Nucleus accumbens (tissue), 56 donors: ENCODE measurements at places on chromosomes 2 and 18.

DNA sequence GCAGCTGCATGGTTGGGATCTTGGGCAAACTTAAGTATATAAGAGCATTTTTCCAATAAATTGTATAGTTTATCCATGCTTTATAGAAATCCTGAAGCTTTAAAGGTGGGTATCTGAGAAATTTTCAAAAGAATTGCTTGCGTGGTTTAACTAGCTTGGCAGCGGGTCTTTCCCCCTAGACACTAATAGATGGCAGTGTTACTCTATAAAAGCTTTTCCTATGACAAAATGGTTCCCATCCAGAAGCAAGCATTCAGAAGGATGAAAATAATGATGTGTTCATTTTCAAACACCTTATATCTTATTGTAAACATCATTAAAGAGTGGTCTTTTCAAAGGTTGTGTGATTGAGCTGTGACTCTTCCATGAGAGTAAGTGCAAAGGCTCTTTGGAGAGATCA, 45.9 kb downstream of the KDM3A start:
- DNase-seq = no peak

GRCh38 chr2:149908726-149909683, 321.4 kb upstream of the MMADHC start:
- DNase-seq = no peak

- DNase-seq = no peak
Measured at GRCh38 chr2:136319237-136319636, 201.3 kb upstream of the CXCR4 start.

GRCh38 chr18:67475673-67476072, 40.8 kb downstream of the DSEL start:
- DNase-seq = no peak

GRCh38 chr2:108367561-108368175, 10.1 kb upstream of the SULT1C4 start:
- no peak for DNase-seq

DNA sequence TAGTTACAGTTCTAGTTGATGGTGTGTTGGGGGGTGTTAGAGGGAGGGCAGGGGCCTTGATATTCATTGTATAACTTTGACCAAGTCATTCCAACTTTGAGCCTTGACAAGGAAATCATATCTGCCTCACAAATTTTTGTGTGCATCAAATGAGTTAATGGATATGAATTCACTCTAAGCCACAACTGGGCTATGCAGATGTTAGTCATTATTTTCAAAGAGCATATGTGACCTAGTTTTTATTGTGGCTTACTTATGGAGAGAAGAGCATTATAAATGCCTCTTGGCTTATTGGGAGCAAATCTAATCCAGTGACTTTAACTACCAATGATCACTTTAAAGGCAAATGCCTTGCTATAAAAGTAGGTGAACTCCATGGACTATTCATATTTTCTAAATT, 250.2 kb downstream of the LPIN1 start:
- no peak for DNase-seq

DNA sequence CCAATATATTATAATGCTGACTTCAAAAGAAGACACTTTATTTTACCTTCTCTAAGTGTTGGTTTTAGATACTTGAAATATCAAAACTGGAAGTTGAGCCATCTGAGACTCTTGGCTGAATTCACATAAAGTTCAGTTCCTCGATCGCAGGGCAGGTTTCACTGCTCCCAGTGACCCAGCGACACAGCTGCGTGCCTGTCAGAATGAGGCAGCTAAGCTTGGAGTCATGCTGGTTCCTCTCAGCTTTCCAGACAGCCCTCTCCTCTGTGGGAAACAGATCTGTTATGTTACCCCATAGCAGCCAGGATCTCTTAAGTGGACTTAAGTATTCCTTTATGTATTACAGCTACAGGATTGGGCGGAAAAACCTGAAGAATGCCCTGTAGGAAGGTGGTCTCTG, 142.8 kb upstream of the ALPP start:
- no peak for DNase-seq

- DNase-seq = no peak
Measured at GRCh38 chr2:107337209-107337898, 451.4 kb upstream of the ST6GAL2 start.

- DNase-seq = no peak
Measured at GRCh38 chr2:147636238-147636882, 208.5 kb upstream of the ACVR2A start.

DNA sequence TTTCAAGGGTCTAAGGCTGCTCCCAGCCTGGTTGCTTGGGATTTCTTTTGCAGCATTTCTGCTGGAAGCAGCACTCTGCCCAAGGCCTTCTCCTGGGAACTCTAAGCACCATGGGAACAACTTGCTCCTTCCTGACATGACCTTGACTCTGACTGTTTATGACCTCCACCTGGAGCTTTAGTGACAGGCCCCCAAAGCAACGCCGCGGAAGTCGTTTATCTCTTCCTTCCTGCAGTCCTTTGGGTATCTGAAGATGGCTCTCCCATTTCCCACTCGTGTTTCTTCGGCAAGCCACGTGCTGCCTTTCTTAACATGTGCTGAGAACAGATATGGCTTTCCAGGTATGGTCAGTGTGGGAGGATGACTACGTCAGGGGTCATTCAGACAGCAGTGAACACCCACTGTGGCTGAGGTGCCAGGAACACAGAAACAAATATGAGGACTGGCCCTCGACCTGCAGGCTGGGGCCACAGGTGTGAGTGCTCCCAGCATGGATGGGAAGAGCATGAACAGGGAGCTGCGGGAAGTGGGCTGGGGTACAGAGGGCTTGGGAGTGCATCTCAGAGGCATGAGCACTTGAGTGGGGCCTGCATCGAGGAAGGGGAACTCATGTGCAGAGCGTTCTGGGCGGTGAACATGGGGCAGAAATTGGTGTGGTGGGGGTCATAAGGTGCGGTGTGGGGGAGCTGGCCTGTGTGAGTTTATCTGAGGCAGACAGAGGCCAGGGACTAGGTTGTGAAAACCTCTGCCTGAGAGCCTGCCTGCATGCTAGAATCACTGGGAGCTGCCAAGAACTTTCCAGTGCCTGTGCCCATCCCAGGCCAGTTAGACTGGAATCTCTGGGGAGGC, 140.5 kb downstream of the TSN start:
- no peak for DNase-seq

DNA sequence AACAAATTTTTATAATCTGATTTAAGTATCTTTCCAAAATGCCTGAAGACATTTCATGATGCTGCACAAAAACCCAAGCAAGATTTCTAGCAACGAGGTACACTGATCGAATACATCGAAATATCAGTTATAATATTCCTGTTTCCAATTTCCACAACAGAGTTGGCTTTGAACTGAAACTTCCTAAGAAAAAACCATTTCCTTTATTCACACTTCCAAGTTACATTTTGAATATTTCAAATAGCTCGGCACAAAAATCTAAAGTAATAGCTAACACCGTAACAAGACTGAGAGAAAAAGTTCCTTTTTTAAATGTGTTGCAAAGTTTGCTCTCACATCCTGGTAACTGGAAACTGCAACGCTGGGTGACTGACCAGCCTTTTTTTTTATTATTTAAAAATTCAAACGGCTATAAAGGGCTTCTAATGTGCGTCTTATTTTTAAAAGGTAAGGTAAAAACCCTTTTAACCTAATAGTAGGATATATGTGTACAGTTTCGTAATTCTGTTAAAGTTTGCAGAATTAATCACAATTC, 1.7 kb downstream of the HNRNPLL start:
- DNase-seq = no peak

- no peak for DNase-seq
Measured at GRCh38 chr2:178517496-178517895, 37.2 kb downstream of the PLEKHA3 start.

GRCh38 chr2:142174176-142174575, 43.4 kb upstream of the LRP1B start:
- DNase-seq = no peak

GRCh38 chr2:9010866-9011265, 7.4 kb upstream of the MBOAT2 start:
- DNase-seq = no peak

GRCh38 chr18:33735428-33735827, 157.4 kb downstream of the ASXL3 start:
- no peak for DNase-seq

- DNase-seq = no peak
Measured at GRCh38 chr2:2791031-2791430, 460.0 kb upstream of the MYT1L start.

- DNase-seq = no peak
Measured at GRCh38 chr2:169975221-169975620, 148.0 kb downstream of the UBR3 start.

DNA sequence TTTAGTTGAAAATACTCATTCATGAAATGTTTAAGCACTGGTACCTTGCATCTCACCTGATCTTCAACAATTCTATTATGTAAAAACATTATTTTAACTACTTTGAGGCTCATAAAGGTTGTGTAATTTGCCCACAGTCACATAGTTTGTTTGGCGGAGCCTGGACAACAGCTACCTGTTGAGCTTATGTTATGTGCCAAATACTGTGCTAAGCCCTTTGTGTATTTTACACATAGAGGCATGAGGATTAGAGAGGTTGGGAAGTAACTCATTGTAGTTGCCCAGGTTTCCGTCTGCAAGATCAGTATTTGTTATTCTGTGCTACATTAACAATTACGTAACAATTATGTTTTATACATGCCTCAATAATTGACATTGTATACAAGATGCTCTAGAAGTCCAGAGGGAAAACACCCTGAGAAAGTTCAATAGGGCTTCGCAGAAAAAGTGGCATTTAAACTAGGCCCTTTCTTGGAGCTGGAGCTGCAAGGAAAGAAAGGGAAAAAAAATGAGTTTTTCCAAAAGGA, 80.4 kb downstream of the BOLA3 start:
- no peak for DNase-seq

GRCh38 chr2:190382851-190383250, 25.3 kb upstream of the MFSD6 start:
- peak; percentile 8 for DNase-seq

DNA sequence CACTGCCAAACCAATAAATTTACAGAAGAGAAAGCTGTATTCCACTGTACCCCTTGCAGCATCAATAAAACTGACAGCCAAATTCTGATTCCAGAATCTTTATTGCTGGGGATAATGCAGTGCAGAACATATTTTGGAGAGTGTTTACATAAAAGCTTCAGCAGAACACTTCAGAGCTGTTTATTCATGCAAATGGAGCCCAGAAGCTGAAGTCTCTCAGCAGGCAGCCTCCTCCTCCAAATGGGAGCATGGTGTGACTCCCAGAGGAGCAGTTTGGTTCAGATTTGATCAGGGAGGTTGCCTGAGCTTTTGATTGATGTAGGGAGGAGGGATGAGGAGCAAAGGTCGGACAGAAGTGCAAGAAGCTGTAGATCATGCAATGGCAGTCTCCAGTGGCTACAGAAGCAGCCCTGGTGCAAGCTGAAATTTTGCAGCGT, 22.4 kb downstream of the LHCGR start:
- DNase-seq = no peak

GRCh38 chr2:9590641-9591040, 35.0 kb upstream of the ADAM17 start:
- no peak for DNase-seq

- DNase-seq = peak; percentile 34
Measured at GRCh38 chr18:45449418-45450227, 165.7 kb upstream of the SLC14A2 start.

DNA sequence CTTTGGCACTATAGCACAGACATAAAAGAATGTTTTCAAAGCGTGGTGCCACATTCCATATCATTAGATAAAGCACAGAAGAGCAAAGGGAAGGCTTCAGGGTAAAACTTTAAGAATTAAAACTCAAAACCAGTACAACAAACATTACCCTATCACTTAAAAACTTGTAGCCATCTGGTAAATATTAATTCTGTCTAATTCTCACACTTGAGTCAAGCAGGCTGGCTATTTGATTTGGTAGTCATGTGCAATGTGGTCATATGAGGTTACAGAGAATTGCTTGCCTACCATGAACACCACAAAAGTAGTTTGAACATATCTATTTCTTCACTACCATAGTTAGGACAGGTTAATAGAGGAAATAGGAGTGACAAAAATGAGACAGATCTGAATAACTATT, 244.9 kb downstream of the IRS1 start:
- DNase-seq = no peak

DNA sequence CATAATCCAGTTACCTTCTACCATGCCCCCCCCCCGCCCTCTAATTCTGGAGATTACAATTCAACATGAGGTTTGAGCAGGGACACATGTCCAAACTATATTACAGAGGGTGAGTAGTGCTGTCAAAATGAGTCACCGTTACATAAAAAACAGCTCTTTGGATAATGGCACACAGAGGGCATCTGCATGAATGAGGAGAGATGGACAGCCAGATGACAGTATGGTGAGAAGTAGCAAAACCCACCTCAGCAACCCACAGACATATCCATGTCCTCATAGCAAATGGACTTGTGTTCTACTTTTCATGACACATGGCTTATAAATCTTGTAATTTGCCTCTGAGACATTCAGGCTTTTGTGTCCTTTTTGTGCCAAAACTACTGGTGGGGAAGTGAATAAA, 132.0 kb downstream of the EML6 start:
- DNase-seq = no peak

- no peak for DNase-seq
Measured at GRCh38 chr2:230900336-230900995, 24.6 kb downstream of the GPR55 start.

GRCh38 chr2:10954856-10955818, 43.4 kb downstream of the KCNF1 start:
- no peak for DNase-seq

GRCh38 chr2:231359441-231359840, 36.1 kb upstream of the B3GNT7 start:
- DNase-seq = no peak

GRCh38 chr18:9418047-9418690, 57.1 kb upstream of the RALBP1 start:
- no peak for DNase-seq

GRCh38 chr18:48250362-48250907, 158.7 kb downstream of the ZBTB7C start:
- no peak for DNase-seq

DNA sequence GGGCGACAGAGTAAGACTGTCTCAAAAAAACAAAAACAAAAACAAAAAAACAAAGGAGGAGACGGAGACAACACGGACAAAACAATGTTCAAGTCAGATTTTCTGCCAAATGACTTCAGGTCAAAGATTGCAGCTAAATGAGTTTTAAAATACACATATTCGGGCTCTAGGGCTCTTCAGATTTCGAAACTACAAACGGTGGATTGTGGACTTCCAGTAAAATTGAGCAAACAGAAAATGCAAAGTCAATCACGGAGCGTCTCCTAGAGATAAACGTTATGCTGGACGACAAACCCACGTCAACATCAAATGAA, 558 bp downstream of the MRPS5 start:
- no peak for DNase-seq
